ENCODE measurements at places on chromosomes 12 and 14. TPM values are rescaled to one million over a fixed set of nuclear protein-coding genes. Genes with fewer than 3 reads are reported as not detected.

- no peak for DNase-seq
These were observed 27.1 kb downstream of the LTBP2 start for GRCh38 chr14:74584951-74585350.

Gene SLC38A4
- 8.8 TPM for total RNA-seq

GRCh38 chr14:103220982-103221641 is 97.9 kb downstream of the TNFAIP2 start:
- no peak for DNase-seq

- no peak for DNase-seq
These were observed 990.1 kb downstream of the TMTC2 start for GRCh38 chr12:83676781-83677295.

GRCh38 chr12:103181366-103182152 is 224.1 kb downstream of the ASCL1 start:
- no peak for DNase-seq

GRCh38 chr14:103808403-103809001 is 38.9 kb downstream of the PPP1R13B start:
- no peak for DNase-seq

GRCh38 chr12:10042167-10042566 is 11.7 kb downstream of the CLEC9A start:
- no peak for DNase-seq

Gene ETFBKMT
- total RNA-seq = 5.7 TPM

GRCh38 chr14:63855281-63855680 is 2.5 kb downstream of the SYNE2 start:
- DNase-seq = no peak

DNA sequence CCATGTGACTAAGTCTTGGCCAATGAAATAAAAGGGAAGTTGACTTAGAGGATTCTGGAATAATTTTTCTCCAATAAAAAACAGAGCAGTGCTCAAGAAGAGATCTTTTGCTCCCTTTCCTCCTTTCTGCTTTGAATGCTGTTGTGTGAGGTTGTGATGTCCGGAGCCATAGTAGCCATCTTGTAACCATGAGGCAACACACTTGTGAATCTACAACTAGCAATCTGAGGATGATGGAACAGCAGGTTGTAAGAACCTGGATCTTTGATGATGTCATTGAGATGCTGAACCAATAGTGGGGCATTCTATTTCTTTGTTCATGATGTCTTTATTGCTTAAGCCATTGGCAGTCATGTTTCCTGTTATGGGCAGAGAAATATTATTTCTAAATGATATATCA is 230.0 kb upstream of the SRRM4 start:
- no peak for DNase-seq

DNA sequence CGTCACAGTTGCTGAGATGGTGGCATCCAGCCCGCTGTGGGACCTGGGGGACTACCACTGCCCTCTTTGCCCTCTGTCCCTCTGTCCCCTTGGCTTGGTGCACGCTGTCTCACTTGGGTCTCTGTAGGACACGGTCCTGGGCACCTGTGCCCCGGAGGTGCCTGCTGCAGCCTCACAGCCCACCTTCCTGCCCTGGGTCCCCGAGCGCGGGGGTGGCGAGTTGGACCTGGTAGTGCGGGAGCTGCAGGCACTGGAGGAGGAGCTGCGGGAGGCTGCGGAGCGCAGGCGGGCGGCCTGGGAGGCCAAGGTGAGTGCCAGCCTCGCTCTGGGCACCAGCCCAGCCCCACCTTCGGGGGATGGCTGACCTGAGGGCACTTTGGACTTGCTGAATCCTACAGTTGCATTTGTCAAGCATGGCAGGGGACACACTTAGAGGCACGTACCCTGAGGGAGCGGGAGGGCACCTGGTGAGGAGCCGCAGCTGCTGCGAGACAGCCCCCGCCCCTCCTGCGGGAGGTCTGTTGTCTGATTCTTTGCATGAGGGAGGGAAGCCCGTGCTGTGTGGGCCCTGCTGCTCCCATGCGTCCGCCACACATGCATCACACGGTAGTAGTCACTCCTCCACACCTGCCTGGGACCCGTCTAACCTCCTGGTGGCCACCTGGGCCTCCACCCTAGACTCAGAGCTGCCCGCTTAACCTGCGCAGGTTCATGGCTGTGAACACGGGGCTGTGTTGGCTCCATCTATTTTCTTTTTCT is 6.8 kb downstream of the TEDC1 start:
- DNase-seq = no peak

- no peak for DNase-seq
These were observed 185.1 kb downstream of the ADGRD1 start for GRCh38 chr12:131138638-131139362.

GRCh38 chr12:63944586-63945228 is 100.2 kb downstream of the SRGAP1 start:
- no peak for DNase-seq

All from urinary bladder (tissue), 4 donors.